ENCODE measurements at places on chromosomes 11 and 22. TPM values are rescaled to one million over a fixed set of nuclear protein-coding genes. Genes with fewer than 3 reads are reported as not detected.

- no peak for DNase-seq
Measured at GRCh38 chr11:35721651-35722282, 59.2 kb downstream of the TRIM44 start.

DNA sequence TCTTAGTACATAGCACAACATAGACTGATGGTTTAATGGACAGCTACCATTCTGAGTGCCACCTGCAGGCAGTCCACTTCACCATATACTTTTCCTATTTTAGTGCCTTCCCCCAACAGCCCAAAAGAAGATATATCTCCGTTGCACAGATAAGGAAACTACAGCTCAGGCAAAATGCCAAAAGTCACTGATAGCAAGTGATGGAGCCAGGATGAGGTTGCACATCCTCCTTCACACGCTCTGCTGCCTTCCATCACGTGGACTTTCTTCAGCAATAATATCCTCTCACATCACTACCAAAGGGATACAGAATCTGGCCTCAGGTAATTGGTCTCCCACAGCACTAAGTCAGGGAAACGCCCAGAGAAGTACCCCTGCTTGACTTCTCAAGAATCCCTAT, 7.5 kb downstream of the TCF20 start:
- DNase-seq: no peak

DNA sequence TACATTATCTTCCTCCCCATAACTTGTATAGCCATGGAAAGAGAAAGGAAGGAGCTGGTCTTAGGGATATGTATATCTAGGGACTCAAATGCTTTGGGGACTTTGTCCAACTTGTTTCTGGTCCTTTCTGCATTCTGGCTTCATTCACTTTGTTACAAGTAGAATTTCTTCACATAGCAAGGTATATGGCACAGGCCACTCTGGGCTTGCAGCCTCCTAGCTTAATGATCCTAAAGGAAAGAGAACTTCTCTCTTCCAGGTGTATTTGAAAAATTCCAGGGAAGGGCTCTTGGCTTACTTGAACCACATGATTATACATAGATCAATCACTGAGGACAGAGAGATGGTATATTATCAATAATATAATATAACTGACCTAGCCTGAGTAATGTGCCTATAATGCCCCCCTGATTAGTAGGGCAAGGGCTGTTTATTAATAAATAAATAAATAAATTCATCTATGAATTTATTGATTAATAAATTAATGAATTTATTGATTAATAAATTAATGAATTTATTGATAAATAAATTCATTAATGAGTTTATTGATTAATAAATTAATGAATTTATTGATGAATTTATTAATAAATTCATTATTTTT, 48.2 kb upstream of the CEP295 start:
- peak; percentile 17 for DNase-seq

DNA sequence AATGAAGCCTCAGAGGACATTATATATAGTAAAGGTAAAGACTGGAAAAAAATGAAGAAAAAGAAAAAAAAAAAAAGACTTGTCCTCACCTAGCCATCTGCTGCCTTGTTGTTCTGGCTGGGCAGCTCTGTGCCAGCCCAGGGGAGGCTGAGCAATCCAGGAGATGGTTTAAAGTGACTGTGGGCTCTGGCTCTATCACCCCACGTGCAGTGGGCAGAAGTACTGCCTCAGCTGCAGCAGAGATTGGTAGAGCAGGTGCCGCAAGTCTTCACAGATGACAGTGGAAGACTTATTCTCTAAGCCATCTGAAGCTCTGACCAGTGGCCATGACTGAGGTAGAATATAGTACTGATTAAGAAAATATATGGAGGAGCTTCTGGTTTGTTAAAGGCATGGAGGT, 62.2 kb downstream of the SGSM3 start:
- DNase-seq: no peak

Gene IGSF22
- 6.2 TPM for total RNA-seq

Gene SRSF8
- total RNA-seq: 19.6 TPM

- no peak for DNase-seq
Measured at GRCh38 chr11:26987272-26987671, 6.6 kb upstream of the FIBIN start.

- DNase-seq: no peak
Measured at GRCh38 chr11:34359548-34359891, 1.7 kb upstream of the ABTB2 start.

DNA sequence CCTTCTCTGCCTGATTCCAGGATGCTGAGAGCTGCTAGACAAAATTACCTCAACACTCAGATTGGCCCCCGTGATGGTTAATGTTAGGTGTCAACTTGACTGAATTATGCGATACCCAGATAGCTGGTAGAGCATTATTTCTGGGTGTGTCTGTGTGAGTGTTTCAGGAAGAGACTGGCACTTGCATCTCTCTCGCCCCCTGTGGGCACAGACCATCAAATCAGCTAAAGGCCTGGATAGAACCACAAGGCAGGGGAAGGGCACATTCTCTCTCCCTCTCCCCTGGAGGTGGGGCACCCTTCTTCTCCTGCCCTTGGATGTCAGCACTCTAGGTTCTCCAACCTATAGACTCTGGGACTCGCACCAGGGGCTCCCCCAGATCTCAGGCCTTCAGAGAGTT, 79.7 kb downstream of the KIRREL3 start:
- no peak for DNase-seq

DNA sequence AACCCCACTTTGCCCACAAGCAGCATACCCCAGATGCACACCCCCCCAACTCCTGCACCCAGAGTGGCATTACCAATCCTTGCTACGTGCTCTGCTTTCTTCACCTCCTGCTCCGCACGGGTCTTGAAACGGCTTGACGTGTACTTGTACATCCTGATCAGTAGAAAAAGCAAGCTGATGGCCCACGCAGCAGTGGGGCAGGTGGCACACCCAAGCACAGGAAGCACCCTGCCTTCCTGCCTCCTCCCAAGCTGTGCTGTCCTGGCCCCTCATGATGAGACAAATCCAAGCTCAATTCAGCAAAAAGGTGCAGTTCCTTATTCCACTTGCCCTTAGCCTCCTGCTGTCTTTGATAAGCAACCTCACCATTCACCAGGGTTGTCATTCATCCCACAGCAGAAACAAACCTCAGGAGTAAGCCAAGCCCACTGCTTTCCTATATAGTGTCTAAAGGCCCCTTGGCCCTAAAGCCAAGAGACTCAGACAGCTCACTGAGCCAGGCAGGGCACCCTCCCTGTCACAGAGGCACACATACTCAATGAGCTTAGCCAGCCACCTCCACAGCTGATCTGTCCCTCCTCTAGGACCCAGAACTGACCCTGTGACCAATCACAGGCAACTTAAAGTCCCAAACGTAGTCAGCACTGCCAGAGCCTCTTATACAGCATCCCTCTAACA, 27.8 kb downstream of the MORC2 start:
- DNase-seq: no peak

GRCh38 chr22:20424932-20425565, 12.6 kb downstream of the SCARF2 start:
- DNase-seq: peak; percentile 80

GRCh38 chr11:96178887-96179279, 164.1 kb downstream of the MAML2 start:
- DNase-seq: no peak

DNA sequence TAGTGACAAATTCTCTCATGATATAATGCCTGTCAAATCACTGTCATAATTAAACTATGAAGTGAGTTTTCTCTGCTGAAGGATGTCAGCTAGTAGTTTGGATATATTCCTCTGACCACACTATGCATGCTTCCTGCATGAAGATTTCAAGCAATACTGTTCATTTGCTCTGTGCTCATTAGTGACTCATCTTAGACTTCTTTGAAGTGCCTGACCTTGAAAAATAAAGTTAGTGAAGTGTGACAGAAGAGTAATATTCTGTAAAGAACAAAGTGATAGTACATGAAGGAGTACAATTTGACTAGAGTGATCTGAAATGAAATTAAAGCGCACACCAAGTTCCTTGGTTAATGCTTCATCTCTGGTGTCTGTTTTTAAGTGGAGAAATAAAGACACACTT, 629.5 kb upstream of the ANO3 start:
- DNase-seq: no peak

Gene NCAPD3
- 18.1 TPM for total RNA-seq

DNA sequence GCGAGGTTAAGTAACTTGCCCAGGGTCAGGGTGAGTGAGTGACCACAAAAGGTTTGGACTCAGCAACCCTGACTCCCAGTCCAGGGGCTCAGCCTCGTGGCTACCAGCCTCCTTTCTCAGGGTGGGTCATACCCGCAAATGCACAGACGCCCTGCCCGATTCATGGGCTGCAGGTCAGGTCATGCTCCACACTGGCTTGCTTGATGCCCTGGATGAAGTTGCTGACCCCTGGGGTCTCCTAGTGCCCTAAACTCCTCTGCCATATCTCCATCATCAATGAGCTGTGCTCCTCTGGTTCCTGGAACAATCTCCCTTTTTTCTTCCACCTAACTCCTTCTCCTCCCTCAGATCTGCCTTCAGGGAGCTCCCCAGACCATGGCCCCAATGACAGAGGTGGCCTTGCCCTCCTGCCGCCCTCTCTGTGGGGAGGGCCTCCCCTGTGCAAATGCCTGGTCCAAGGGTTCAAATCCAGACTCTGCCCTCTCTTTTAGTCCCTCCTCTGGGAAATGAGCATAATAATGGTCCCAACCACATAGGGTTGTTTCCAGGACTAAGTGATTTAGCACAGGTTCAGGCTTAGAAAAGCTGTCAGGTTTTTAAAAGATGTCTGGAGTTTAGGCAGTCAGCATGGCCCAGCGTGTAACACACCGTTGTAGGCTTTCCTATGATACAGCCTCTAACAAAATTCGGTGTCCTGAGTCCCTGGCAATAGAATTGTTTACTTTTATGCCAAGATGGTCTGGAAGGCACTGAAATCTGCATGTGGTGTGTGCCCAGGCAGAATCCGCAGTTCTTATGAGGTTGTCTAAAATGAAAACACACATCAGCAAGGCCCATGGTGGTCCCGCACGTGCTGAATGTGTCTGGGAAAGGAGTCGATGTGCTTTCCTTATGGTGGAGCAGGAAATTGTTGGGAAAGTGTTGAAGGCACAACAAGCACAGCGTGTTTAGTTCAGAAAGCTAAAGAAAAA, 63.6 kb downstream of the CD82 start:
- no peak for DNase-seq

Gene GGA1
- total RNA-seq: 47.5 TPM

- peak; percentile 42 for DNase-seq
Measured at GRCh38 chr11:61574611-61575010, 6.3 kb downstream of the SYT7 start.

- no peak for DNase-seq
Measured at GRCh38 chr11:66936311-66936711, 21.9 kb downstream of the PC start.

Gene BTG4
- total RNA-seq: 3.0 TPM

Measured in tongue (tissue), 3 donors.